ENCODE measurements at places on chromosomes 16 and 17.

DNA sequence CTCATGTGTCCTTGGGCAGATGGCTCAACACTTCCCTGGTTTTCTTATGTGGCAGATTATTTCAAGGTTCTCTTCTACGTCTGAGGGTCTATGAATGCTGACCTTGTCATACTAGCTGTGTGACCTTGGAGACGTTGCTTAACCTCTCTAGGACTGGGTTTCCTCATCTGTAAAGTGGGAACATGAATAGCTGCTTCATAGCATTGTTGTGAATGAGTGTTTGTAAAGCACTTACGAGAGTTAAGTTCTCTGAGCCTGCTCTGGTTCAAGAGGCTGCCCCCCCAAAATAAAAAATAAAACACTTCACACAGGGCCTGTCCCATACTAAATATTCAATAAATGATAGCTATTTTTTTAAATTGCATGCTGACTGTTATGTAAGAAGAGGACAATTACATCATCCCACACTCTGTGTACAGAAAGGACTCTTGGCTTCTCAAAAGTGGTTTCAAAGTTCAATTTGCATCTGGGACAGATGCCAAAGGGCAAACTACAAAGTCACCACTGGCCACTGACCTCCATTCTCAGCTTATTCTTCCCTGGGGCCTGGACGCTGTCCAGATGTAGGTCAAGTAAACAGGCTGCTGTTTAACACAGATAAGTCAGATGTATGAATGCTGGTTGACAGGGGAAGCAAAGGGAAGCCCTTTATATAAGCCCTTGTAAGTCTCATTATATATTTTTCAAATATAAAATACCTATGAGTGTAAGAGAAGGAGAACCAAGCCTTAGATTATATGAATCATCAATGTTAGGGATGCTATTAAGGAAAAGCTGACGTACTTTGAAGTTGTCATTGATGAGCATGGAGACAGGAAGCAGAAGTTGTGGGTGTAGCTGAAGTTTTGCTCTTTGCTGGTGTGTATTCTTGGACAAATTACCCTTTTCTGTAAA, 15.4 kb upstream of the NDEL1 start:
- no peak for DNase-seq

DNA sequence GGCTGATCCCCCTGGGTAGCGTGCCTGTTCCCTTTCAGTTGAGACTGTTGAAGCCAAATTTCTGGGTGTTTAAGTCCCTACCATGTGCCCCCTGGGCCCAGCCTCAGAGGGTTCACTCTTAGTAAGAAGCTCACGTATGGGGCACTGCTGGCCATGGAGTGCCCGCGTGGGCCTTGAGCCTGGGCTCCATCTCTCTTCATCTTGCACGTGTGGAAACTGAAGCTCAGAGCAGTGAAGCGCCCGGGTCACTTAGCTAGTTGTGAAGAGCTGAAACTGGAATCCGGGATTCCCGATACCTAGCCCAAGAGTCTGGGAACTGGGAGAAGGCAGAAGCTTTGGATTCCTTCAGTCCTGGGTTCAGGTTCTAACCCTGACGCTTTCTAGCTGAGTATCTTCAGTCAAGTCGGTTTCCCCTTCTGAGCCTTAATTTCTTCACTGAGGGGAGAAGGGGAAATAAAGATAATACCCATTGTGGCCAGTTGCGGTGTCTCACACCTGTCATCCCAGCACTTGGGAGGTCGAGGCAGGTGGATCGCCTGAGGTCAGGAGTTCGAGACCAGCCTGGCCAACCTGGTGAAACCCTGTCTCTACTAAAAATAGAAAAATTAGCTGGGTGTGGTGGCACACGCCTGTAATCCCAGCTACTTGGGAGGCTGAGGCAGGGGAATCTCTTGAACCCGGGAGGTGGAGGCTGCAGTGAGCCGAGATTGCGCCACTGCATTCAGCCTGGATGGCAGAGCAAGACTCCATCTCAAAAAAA, 103.9 kb downstream of the OR1D5 start:
- no peak for DNase-seq

- no peak for DNase-seq
These were observed 52.7 kb downstream of the CENPV start for GRCh38 chr17:16300554-16300953.

DNA sequence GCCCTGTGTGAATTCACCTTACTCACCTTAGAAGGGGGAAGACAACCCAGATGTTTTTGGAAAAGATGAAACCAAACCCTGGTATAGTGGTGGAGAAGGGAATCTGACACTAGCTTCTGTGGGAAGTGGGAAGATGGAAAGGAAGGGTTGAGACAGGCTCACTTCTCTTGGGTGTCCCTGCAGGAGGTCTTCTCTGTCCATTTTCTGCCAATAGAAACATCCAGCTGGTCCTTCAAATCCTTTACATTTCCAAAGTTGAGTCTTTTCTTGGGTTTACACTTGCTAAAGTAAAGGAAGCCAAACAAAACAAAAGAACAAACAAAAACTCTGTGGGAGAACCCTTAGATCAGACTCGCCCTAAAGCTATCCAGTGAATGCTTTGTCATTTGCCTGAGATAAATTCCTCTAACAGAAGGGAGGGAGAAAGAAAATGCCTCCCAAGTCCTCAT, 10.2 kb downstream of the HOXB1 start:
- DNase-seq, result no peak

GRCh38 chr16:79090966-79091365, 509.6 kb downstream of the MAF start:
- no peak for DNase-seq

DNA sequence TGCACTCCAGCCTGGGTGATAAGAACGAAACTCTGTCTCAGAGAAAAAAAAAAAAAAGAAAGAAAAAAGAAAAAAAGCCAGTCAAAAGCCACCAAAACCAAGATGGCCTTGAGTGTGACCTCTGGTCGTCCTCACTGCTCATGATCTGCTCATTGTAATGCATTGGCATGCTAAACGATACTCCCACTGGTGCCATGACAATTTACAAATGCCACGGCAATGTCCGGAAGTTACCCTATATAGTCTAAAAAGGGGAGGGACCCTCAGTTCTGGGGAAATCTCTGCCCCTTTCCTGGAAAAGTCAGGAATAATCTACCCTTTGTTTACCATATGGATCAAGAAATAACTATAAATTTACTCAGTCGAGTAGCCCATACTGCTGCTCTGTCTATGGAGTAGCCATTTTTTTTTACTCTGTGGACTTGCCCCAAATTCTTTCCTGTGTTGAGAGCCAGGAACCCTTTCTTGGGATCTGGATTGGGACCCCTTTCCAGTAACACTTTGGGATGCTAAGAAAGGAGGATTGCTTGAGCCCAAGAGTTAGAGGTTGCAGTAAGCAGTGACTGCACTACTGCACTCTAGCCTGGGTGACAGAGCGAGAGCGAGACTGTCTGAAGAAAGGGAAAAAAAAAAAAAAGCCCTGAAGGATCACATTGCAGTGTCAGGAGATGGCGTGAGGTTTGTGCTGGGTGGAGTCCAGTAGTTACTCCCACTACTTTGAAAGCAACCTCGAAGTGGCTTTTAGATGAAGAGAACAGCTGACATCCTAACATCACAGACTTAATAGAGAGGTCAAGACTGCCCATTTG, 3.7 kb upstream of the TMEM231 start:
- no peak for DNase-seq

GRCh38 chr17:32757963-32758362, 119.0 kb downstream of the MYO1D start:
- DNase-seq, result no peak

All from stimulated activated CD8-positive, alpha-beta memory T cell treated with anti-CD3 and anti-CD28 coated beads, Interleukin-15, amount 100 ng/mL, for 48 hours (primary cell).